Fibroblast of the aortic adventitia (primary cell): ENCODE measurements at places on chromosomes 12 and 14.

DNA sequence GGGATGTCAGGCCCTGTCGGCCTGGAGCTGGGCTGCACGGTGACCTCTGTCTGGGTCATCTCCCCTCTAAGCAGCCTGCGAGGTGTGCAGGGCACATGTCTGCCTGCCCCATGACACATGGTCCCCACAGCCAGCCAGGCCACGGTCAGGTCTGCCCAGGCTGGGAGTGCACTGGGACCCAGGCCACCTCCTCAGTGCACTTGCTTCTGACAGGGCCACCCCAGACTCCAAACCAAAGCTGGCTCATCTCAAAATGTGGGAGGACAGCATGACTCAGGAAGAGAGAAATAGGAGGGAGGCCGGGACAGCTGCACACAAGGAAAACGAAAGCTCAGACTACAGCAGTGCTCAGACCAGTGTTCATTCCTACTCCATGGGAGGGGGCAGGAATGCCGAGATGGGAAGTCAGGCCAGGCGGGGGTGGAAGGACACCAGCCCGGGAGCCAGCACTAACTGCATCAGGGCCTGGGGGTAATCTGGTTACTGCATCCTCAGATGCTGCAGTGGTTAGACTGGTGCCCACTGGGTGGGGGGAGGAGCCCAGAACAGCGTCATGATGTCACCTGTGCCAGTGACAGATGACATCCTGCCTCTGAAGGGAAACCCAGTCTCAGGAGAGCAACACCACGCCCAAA lies 4.0 kb downstream of the P2RX2 start:
- peak; percentile 78 for DNase-seq

DNA sequence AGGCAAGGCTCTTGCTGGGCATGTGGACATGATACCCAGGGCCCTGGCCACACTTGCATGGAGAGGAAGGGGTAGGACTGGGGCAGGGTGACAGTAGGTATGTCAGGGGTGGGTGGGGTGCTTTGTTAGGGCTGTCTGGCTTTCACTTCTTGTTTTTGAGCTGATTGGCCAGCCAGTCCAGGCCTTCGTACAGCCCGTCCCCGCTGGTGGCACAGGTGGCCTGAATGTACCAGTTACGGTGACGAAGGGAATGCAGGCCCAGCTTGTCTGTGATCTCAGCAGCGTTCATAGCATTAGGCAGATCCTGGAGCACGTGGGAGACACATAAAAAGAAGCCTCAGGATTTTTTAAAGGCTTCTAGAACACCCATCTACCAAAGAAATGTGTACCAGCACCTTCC lies 13.5 kb upstream of the FKBP11 start:
- DNase-seq: no peak

DNA sequence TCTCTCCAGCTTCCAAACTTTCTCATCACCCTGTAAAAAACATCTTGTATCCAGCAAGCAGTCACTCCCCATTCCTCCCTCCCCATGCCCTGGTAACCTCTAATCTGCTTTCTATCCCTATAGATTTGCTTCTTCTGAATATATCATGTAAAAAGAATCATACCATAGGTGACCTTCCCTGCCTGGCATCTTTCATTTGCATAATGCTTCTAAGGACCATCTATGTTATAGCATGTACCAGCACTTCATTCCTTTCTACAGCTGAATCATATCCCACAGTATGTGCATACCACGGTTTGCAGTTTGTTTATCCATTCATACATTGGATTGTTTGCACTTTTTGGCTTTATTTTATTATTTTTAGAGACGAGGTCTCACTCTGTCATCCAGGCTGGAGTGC lies 22.9 kb upstream of the VPS37B start:
- DNase-seq: no peak

- DNase-seq: no peak
These were observed 42.0 kb upstream of the C12orf75 start for GRCh38 chr12:105288311-105288996.

DNA sequence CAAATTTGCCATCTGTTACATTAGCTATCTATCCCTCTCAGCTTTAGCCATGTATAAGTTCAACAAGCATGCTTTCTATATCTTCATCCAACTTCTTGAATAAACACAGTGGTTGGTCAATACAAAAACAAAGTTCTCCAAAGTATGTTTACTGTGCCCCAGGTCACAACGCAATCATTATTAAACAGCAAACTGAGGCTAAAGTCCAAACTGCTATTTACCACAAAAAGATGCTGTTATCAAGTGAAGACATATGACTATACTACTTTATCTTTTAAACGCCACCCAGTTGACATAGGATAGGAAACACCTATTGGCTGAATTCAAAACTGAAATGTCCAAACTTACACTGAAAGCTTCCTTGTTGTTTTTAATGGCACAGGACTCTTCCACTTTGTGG lies 11.7 kb downstream of the ZCCHC8 start:
- DNase-seq: no peak

DNA sequence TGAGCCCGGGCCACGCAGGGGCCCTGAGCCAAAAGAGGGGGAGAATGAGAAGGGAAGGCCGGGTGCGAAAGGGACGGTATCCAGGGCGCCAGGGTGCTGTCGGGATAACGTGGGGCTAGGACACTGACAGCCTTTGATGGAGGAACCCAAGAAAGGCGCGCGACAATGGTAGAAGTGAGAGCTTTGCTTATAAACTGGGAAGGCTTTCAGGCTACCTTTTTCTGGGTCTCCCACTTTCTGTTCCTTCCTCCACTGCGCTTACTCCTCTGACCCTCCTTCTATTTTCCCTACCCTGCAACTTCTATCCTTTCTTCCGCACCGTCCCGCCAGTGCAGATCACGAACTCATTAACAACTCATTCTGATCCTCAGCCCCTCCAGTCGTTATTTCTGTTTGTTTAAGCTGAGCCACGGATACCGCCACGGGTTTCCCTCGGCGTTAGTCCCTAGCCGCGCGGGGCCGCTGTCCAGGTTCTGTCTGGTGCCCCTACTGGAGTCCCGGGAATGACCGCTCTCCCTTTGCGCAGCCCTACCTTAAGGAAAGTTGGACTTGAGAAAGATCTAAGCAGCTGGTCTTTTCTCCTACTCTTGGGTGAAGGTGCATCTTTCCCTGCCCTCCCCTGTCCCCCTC lies 3.0 kb downstream of the SSTR1 start:
- DNase-seq: peak; percentile 36

DNA sequence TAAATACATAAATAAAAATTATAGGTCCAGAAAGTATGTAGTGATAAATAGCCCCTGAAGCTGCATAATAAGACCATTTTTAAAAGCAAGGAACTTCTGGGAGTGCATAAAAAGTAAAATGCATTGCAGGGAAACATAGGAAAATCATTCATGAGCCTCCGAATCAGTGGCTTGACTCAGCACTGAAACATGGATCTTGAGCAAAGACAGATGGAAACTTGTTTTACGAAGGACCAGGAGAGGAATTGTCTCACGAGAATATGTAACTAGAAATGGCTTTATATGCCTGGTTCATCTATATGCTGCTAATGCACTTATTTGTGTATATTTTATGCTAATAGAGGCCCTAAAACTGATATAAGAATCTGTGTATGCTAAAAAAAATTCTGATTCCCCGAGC lies 14.7 kb downstream of the TMEM30B start:
- peak; percentile 78 for DNase-seq

- DNase-seq: peak; percentile 95
These were observed 8.5 kb downstream of the RACGAP1 start for GRCh38 chr12:50016501-50017475.

GRCh38 chr14:103488960-103489359 lies 33.7 kb downstream of the CKB start:
- peak; percentile 47 for DNase-seq

GRCh38 chr14:49930720-49931119 lies 37.8 kb downstream of the ARF6 start:
- no peak for DNase-seq
